H1 (cell line): ENCODE measurements at places on chromosomes 7 and 10. TPM values are rescaled to one million over a fixed set of nuclear protein-coding genes. Genes with fewer than 3 reads are reported as not detected.

- no peak for DNase-seq
These were observed 69.4 kb upstream of the FZD1 start for GRCh38 chr7:91194841-91195240.

Gene CCM2
- 41.2 and 54.8 TPM in 2 replicates for polyA plus RNA-seq

DNA sequence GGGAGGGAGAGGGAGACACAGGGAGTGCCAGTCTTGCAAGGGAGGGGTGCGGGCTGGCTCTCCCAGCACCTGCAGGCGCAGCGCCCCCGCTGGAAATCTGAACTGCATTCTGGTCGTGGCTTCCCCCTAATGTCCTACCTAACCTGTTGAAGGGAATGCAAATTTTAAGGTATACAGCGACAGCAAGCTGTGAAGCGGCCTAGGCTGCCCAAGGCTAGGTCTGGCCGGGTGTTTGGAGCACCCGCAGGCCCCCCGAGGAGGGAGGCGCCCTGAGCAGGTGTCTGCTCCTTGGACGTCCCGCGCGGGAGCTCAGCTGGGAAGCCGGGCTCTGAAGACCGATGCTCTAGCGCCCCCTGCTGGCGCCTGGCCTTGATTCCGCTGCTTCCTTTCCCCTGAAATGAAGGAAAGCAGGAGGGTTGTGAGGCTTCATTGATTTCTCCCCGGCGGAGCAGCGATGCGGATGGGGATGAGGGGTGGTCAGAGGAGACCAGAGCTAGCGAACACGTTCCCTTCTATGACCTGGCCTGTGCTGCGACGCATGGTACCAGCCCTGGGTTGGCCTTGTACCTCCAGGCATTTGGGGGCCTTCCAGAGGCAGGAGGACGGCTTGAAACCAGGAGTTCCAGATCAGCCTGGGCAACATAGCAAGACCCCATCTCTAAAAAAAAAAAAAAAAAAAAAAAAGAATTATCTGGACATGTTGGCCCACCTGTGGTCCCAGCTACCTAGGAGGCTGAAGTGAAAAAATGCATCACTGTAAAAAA lies 601.3 kb downstream of the GALNT17 start:
- peak; percentile 87 for DNase-seq

Gene DOCK4
- 5.1 and 6.2 TPM in 2 replicates for polyA plus RNA-seq

- DNase-seq: no peak
These were observed 79.7 kb downstream of the NEUROD6 start for GRCh38 chr7:31260851-31261250.

Gene ADGRA1
- 0.21 and 0.24 TPM in 2 replicates for polyA plus RNA-seq

Gene CNPY1
- not detected in 2 replicates for polyA plus RNA-seq

Gene SUN3
- not detected in 2 replicates for polyA plus RNA-seq
